Caki2 (cell line): ENCODE measurements at places on chromosomes 2 and 18.
A peak's percentile ranks its signal among the peaks of the same experiment; 100 is the strongest.

- DNase-seq, result no peak
These were observed 884.3 kb downstream of the ERBB4 start for GRCh38 chr2:211654211-211654780.

GRCh38 chr18:32373995-32374394, 96.7 kb downstream of the GAREM1 start:
- DNase-seq, result peak; percentile 62

GRCh38 chr2:112688086-112688880, 32.5 kb upstream of the NT5DC4 start:
- no peak for DNase-seq

GRCh38 chr2:60826111-60826510, 55.3 kb upstream of the REL start:
- no peak for DNase-seq

GRCh38 chr18:78073275-78073674, 823.6 kb downstream of the GALR1 start:
- DNase-seq, result no peak

DNA sequence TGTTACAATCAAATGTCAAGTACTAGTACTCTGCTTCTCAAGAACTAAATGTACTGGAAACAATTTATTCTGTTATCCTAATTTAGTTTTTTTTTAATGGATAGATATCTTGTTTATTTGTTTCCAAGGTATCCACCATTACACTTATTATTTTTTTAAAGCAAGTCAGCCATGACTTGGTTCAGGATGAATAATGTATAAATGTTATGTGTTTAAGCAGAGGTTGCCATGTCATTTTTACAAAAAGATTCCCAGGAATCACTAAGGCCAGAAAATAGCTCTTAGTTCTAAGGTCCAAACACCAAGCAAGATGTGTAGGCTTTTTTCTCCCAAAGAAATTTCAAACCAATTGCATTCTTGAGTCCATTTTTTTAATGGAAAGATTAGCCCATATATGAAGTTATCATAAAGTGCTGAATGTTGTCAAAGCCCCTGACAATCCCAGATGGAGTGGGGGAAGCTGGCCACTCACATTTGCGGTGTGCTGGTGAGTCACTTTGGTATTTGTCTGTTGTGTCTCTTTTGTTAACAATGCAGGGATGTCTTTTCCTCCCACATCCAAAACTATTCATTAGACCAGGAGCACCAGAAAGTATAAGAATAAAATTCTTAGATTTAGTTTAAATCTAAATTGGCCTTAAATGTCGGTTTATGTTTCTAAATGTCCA, 158.9 kb downstream of the COL6A3 start:
- DNase-seq, result peak; percentile 42

DNA sequence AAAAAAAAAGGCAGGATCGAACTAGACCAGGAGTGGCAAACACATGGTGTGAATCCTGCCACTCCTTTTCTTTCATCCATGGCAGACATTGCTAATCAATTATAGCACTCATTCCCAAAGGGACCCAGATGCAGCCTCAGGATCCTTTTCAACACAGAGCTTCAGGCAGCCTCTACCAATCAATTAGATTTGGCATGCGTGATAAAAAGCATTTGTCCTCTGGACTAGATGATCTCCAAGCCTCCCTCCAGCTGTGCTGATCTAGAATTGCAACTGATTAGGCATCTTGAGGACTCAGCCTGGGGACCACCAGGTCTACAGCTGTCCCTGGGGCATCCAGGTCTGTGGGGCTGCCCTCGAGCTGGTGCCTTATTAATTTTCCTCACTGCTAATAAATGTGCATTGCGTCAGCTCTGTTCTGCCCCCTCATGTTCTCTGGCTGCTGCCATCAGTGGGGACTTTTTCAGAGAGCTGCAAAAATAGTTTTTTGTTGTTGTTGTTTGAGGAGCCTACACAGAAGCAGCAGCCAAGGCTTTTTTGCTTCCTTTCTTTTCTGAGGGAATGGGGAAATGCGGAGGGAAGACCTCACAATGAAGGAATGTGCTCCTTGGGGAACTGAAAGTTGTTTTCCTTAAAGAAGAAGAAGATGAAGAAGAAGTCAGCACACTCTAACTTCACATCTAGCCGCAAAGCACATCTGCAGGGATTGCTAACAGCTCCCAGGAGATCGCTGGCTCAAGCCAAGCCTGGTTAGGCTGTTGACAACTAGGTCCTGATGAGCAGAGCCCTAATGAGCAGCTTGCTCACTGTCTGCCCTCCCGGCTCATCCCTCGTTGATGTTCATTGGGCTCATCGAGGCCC, 8.8 kb upstream of the ATOH8 start:
- DNase-seq, result no peak

DNA sequence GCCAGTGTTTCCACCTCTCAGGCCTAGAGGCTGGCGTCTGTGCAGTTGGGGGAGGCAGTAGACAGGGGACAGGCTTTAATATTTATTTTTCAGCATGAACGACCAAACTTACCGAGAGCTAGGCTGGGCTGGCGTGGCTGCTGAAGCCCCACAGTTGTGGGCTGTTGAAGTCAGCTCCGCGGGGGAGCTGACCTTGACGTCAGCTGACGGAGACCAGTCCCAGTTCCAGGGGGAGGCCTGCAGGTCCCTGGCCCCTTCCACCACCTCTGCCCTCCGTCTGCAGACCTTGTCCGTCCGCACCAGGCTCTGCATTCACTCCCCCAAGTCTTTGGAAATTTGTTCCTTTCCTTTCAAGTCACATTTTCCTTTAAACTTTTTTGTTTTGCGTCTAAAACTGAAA, 33.4 kb upstream of the TUBA3E start:
- DNase-seq, result no peak

- no peak for DNase-seq
These were observed 143.4 kb downstream of the UBE2E3 start for GRCh38 chr2:181123798-181124231.

DNA sequence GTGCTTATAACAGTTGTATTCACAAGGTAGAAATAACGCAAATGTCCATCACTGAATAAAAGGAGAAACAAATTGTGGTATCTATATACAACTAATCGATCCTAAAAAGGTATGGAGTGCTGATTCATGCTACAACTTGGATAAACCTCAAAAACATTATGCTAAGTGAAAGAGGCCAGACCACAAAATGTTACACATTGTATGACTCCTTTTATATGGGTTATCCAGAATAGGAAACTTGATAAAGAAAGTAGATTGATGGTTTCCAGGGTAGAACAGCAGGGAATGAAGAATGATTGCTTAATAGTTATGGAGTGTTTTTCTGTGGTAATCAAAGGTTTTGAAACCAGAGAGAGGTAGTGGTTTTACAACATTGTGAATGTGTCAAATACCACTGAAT, 432.2 kb upstream of the TRIB2 start:
- DNase-seq, result no peak

DNA sequence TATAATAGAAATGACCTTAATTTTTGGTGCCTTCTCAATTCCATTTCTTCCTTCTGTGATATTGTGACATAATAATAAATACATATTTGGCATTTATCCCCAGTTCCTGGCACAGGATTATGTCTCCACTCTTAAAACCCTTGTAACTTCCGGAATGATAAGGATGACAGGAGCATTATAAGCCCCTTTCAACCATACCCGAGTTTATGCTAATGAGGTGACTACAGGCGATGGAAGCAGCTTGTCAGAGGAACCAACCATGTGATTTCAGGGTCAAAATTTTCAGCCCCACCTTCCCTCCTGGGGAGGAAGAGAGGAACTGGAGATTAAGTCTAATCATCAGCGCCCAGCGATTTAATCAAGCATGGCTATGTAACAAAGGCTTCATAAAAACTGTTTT, 528.5 kb upstream of the CRIM1 start:
- no peak for DNase-seq

- DNase-seq, result no peak
These were observed 25.6 kb upstream of the CCDC68 start for GRCh38 chr18:54984908-54985307.

- DNase-seq, result no peak
These were observed 5.4 kb upstream of the GPBAR1 start for GRCh38 chr2:218255446-218255845.

GRCh38 chr18:34031810-34032209, 192.9 kb downstream of the NOL4 start:
- no peak for DNase-seq

- DNase-seq, result no peak
These were observed 103.5 kb downstream of the ADD2 start for GRCh38 chr2:70664525-70664924.

- DNase-seq, result no peak
These were observed 42.0 kb downstream of the FAM161A start for GRCh38 chr2:61811821-61812220.

DNA sequence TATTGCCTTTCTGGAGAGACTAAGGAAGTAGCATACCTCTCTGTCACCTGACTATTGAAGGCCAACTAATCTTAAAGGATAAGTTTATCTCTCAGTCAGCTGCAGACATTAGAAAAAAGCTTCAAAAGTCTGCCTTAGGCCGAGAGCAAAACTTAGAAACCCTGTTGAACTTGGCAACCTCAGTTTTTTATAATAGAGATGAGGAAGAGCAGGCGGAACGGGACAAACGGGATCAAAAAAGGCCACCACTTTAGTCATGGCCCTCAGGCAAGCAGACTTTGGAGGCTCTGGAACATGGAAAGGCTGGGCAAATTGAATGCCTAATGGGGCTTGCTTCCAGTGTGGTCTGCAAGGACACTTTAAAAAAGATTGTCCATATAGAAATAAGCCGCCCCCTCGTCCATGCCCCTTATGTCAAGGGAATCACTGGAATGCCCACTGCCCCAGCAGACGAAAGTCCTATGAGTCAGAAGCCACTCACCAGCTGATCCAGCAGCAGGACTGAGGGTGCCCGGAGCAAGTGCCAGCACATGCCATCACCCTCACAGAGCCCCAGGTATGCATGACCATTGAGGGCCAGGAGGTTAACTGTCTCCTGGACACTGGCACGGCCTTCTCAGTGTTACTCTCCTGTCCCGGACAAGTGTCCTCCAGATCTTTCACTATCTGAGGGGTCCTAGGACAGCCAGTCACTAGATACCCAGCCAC, 61.5 kb upstream of the FAM98A start:
- DNase-seq, result no peak

DNA sequence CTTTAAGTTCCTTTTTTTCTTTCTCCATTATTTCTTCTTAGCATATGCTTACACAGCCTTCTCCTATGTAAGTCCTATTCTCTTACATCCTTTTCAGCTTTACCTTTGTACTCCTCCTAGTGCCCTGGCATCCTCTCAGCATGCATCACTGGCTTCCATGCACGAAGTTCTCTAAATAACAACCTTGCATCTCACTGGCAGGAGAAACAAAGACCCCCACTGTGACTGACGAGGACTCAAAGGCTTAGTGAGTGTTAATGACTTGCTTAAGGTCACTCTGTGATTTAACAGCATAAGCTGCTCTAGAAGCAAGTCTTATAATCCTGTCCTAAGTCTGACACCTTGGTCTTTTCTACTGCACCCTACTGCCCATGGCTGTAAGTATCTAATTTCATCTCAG, 1236.0 kb upstream of the CELF4 start:
- DNase-seq, result no peak

DNA sequence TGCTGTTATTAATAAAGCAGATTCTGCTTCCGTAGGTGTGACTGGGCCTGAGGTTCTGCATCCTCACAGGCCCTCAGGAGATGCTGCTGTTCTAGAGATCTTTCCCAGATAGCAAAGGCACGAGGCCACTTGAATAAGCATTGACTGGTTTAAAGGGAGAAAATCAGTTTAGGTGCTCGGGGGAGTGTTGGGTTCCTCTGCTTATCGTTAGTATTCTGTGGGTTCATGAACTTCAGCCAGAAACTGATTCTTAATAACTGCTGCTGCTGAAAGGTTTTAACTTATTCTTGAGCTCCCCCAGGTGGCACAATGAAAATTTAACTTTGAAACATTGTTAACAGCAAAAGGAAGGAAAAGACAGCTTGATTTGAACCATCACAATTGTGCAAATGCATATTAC, 56.9 kb downstream of the ITGA6 start:
- peak; percentile 14 for DNase-seq

DNA sequence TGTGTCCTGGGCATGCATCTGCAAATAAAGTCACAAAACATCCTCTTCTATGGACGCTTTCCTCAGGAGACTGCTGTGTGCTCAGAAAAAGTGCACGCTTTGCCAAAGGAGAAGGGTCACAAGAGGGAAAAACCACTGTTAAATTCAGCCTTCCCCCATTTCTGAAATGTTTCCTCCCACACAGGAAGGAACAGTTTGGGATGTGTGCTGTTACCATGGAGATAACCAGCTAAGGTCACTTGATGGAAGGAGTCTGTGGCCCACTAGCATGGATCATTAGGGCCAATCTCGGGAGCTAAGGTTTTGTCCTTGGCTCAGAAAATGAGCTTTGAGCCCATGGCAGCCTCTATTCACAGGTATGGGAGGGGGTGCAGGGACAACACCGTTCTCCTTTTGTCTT, 5.6 kb downstream of the KCNE4 start:
- DNase-seq, result no peak

GRCh38 chr2:63840081-63840784, 1.5 kb upstream of the UGP2 start:
- no peak for DNase-seq

DNA sequence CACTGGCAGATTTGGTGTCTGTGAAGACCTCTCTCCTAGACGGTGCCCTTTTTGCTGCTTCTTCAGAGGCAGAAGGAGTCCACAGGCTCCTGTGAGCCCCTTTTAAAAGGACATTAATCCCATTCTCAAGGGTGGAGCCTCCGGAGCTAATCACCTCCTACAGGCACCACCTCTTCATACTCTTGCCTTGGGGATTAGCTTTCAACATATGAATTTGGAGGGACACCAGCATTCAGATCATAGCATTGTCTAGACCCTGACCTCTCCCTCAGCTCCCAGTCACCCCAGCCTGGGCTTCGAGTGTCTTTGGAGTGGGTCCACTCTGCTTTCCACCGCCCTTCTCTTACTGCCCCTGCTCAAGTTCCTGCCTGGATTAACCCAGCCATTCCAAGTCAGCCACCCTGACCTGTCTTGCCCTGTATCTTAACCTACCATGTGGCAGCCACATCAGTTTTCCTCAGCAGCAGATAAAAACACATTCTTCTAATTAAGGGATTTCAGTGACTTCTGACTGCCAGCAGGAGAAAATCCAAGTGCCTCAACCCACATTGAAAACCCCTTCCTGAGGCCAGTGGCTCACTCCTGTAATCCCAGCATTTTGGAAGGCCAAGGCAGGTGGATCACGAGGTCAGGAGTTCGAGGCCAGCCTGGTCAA, 6.1 kb upstream of the NCL start:
- DNase-seq, result no peak

DNA sequence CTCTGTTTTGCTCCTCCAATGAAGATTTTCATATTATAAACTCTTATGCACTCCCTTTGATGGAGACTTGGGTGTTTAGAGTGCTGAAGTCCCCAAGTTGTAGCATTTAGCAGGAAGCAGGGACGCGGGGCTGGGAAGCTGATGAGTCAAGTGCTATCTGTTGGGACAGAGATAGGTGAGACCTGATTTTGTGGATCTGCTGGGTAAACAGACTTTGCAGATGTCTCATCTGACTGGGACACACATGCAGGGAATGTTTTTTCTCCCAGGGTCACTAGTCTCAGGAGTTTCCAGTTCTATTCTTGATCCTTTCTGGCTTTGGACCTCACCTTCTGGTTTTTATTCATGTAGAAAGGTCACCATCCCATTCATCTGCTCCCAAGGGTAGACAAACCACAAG, 79.7 kb upstream of the ACAA2 start:
- no peak for DNase-seq

- no peak for DNase-seq
These were observed 127.6 kb downstream of the RAB3GAP1 start for GRCh38 chr2:135179689-135180088.
